ENCODE measurements at places on chromosomes 7 and 10.

- no peak for DNase-seq
These were observed 1.0 kb upstream of the KNDC1 start for GRCh38 chr10:133158756-133159610.

- DNase-seq: peak; percentile 81
These were observed 37.0 kb downstream of the RPA3 start for GRCh38 chr7:7681191-7681935.

DNA sequence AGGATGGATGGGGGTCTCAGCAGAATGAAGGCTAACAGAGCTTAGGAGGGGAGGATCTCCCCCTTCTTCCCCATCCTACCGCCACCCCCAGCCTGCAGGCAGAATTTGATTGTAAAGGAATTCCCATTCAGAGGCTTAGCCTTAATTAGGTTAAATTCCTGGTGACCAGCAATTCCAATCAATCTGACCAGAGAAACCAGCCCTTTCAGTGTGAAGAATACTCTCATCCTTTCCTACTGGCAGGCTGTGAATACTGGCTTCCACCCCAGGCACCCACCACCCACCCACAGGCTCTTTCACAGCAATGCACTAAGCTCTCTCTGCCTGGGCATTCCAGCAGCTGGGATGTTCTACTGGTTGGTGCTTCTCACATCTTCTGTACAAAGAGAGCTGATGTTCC is 137.9 kb upstream of the LYZL1 start:
- no peak for DNase-seq

DNA sequence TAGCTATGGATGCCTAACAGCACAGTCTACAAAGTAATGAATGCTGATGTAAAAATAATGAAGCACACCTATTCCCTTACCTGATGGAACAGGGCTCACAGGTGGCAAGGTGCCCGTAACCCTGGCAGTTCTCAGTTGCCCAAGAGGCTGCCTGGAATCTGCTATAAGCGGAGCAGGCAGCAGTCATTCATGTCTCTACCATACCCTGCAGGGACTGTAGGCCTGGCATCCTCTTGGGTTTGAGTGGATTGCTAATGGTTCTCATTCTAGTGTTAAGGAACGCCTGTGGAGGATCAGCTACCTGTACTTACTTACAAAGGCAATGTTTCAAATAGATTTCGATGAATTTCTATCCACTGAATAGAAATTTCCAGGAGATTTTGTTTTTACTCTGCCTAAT is 38.4 kb downstream of the BAIAP2L1 start:
- no peak for DNase-seq

GRCh38 chr7:64602086-64602485 is 39.2 kb upstream of the ZNF680 start:
- no peak for DNase-seq

GRCh38 chr10:111081595-111081994 is 4.8 kb downstream of the ADRA2A start:
- DNase-seq: no peak

DNA sequence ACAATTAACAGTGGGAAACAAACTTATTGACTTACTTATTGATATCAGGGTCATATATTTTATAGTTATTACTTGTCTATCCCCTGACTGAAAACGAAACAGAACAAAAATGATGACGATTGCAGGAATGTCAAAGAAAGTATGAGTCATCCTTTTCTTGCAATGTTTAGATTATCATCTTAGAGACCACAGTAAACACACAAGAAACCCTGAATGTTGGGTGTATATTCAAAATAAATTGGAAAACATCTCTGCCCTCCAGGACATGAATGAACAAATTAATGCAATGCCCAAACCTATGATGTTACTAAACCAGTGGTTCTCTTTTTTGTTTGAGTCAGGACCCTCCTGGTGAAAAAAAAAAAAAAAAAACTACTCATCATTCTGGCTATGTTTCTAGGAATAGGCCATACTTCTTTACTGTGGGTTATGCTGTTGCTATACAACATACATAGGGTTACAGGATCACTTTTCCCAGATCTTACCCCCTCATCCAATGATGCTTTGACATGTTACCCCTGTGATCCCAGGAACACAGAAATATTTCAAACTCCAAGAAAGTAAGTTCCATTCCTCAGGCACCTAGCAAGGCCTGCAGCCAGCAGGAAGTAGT is 623.4 kb upstream of the IGFBP3 start:
- no peak for DNase-seq

DNA sequence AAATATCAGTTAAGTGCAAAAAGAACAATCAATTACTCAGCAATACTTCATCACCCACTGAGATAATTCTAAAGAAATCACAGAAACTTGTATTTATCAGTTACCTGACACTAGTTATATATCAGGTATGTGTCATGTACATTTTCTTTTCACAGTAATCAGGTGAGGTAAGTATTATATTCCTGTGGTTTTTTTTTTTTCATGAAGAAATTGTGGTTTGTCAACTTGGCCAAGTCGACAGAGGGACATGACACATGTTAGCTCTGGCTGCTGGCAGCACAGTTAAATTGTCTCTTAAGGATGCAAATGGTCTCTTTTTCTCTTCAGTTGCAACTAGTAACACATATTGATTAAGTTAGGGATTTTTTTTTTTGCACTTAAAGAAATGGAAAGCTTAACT is 13.7 kb upstream of the GPR141 start:
- DNase-seq: no peak

- peak; percentile 69 for DNase-seq
These were observed 288.8 kb downstream of the CAMK1D start for GRCh38 chr10:12638103-12638502.

- no peak for DNase-seq
These were observed 24.1 kb downstream of the TBATA start for GRCh38 chr10:70761031-70761601.

- DNase-seq: peak; percentile 80
These were observed 193.0 kb upstream of the PITRM1 start for GRCh38 chr10:3365630-3366029.

GRCh38 chr7:85535974-85536729 is 349.3 kb upstream of the SEMA3D start:
- DNase-seq: no peak

GRCh38 chr10:21069278-21069677 is 172.2 kb upstream of the NEBL start:
- DNase-seq: no peak

DNA sequence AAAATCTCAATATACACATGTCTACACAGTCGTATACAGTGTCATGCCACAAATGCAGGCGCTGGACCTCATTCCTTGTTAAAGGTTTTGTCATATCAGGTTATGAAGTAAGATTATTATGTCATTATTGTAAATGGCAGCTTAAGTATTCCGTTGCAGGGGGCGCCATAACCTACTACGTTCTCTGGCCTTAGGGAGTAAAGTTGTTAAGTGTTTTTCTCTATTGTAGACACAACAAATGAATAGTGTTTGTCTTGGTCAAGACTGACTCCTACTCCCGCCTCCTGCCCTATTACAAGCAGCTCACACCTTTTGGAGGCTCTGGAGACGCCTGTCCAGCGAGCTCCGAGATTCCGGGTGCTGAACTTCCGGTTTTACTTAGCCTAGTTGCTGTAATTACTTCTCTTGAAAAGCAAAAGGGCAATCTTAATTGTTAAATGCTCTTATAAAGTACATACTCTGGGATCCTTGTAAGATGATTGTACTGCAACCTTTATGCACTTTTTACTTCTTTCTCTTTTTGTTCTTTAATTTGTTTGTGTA is 994 bp downstream of the GATAD1 start:
- no peak for DNase-seq

DNA sequence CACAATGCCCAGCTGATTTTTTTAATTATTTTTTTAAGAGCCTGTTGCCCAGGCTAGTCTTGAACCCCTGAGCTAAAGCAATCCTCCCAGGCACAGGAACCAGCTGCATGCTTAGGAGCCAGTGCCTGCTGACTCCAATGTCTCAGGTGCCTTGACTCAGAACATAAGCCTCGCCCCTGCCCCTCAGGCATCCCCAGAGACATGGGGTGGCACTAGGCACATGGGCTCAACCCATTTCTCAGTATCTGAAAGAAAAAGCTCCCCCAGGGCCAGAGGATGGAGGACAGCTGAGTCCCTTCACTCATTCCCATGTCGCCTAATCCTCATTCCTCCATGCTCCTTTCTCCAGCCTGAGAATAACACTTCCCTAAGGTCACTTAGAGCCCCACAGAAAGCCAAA is 39.1 kb downstream of the KCNH2 start:
- no peak for DNase-seq

- no peak for DNase-seq
These were observed 82.0 kb downstream of the BMS1 start for GRCh38 chr10:42864575-42864974.

DNA sequence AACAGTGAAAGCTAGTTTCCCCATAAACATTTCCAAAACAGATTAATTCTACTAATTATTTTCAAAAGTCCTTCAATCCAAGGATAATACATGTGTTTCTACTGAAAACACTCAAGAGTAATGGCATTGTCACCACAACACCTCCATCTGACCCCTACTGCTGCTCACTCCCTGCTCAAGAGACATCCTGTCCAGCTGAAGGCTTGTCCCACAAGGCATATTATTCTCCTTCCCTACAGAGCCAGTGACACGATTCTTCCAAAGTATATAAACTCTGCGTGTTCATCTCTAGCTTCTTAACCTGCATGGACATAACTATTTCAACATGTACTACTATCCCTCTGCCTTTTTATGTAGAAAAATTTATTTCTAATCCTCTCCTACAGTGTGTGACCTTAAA is 182.1 kb downstream of the CPEB3 start:
- no peak for DNase-seq

DNA sequence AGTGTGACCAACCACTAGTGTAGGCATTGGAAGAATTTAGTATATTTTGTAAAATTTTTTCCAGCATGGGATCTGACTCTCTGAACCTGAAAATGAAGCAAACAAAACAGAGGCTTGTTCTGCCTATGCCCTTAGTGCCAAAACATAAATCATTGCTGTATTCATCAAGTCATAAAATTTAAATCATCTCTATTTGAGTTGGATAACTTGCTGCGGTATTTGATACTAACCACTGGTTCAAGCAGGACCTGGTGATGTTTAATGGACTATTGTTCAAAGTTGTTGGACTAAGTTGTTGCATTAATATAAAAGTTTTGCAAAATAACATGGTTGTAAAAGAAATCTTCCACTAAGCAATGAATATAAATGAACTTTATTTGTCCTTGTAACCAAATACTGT is 19.8 kb upstream of the RPA3 start:
- DNase-seq: no peak

DNA sequence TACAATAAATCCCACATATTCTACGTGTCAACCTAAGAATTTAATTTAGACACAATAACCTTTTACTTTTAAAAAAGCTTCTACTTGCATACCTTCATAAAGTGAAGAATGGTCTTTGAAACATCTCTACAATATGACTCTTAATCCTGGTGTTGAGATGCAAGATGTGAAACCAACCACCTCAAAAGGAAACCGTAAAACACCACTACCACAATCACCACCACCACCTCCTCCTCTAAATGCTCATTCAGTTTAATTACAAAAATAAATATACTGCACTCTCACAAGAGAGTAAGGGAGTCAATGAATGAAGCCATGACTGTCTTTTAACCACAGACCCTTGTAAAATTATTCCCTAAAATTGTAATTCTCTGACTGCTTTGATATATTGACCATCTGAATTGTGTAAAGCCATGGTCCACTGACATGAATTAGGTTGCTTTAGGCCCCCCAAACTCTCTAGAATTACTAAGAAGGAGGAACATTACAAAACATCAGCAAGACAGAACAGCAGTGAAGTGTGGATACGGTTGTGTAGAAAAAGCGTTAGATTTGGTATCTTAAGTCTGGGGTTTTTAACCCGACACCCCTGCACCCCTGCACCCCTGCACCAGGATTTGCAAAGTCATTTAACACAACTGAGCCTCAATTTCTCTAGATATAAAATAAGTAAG is 171.4 kb downstream of the SFMBT2 start:
- no peak for DNase-seq

- no peak for DNase-seq
These were observed 176.5 kb downstream of the SUGCT start for GRCh38 chr7:40311307-40311706.

DNA sequence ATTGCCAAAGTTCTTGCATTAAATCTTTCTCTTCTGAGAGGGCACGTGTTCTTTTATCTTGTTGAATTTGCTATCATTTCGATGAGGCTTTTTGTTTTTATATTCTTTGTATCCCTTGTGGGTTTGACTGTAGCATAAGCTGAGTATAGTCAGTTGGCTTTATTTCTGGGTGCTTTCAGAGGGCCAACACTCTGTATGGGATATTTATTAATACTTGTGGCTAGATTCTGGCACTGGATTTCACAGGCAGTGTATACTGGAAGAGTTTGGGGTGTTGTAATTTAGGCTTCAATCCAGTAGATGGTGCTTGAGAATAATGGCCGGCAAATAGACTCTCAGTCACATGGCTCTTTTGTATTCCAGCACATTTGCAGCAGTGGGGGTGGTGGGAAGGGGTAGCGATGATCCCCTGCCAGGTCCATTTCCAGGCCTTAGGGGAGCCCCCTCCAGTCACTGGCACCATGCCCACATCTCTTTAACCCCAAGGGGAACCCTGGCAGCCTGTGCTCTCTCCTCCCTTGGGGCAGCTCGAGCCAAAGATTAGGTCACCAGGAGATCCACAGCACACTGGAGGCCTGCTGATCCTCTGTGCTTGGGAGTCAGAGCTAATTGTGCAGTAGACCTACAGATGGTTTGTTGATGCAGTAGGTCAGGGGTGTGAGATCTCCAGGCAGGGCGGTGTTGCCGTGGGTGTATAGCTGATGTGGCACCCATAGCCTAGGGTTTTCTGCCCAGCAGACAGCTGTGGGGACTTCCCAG is 81.8 kb downstream of the PTPN20 start:
- no peak for DNase-seq

DNA sequence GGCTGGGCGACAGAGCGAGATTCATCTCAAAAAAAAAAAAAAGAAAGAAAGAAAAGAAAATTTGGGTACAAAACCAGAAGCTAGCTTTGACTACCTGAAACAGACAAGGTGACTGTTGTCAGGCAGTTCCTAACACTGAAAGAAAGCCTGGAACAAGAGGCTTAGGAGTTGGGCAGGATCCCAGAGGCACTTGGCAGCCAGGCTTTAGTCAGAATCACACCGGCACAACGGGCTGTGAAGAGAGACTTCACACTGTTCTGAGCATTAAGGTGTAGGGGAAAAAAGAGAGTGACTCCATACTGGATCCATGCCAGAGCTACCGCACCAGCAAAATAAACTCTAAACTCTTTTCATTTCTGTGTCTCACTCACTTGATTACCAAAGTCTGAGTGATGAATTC is 130.8 kb downstream of the ZNF467 start:
- no peak for DNase-seq

DNA sequence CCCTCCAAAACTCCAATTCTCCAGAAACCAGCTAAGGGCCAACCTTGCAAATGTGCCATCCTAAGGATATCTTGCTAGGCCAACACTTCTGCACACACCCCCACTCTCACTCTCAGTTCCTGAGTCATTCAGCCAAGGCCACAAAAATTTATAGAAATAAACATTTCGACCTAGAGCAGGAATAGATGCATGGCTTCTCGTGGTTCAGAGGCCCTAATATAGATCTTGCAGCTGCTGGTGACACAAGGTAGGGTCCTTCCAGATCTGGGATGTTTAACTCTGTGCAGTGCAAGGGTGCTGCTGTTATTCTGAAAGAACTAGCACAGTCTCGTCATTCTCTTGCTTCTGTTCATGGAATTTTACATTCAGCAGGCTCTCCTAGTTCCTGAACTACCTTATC is 369.3 kb downstream of the CALN1 start:
- DNase-seq: no peak

Measured in NCI-H2029 (cell line).